HEK293T (cell line): ENCODE measurements at places on chromosomes 5 and 9.

DNA sequence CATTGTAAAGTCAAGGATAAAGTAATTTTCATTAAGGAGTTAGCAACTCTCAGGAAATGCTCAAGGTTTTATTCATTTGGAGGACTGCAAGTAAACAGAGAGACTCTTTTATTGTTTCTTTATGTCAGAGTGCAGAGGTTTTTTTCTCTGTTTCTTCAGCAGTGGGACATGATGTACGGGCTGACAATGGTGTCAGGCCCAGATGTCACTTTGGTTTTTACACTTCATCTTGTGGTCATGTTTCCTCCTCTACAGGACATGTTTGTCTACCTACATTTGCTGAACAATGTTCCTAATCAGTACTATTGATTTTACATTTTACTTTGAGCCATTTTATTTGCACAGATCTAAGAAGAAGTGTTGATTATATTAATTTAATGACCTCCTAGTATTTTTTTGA is 72.8 kb upstream of the PARP8 start:
- no peak for DNase-seq

DNA sequence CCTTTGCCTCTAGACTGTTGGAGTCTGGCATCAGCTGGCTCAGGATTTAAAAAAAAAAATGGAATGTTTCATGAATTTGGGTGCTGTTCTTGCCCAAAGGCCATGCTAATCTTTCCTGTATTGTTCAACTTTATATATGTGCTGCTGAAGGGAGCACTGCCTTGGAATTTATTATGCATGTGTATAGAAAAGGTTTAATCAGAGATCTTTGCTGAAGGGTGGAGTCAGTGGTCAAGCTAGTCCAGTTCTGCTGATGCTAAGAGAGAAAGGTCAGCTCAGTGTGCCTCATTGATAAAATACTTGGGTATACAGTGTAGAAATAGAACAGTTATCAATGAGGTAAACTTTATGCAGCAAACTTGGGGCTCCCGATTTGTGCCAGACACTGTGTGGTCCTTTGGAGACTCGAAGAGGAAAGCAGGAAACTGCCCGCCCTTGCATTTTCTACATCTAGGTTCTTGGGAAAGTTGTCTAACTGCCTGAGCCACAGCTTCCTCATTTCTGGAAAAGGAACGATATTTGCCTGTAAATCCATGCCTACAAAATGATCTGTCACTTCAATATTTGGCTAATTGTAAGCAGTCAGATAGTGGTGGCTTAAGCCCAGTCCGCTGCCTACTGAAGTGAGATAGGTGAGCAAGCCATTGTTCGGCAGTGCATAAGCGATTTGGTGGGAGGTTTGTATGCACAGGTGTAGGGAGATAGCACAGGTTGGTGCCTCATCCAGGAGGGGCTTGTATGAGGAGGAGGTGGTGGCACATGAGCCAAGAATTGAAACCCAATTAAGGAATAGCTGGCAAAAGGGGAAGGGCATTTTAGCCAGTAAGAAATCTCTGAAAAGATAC is 29.2 kb upstream of the GTF2H2C start:
- DNase-seq = no peak

GRCh38 chr5:147408980-147409379 is 100.9 kb downstream of the DPYSL3 start:
- DNase-seq = no peak

- no peak for DNase-seq
Measured at GRCh38 chr5:154230526-154230925, 40.0 kb downstream of the GALNT10 start.

DNA sequence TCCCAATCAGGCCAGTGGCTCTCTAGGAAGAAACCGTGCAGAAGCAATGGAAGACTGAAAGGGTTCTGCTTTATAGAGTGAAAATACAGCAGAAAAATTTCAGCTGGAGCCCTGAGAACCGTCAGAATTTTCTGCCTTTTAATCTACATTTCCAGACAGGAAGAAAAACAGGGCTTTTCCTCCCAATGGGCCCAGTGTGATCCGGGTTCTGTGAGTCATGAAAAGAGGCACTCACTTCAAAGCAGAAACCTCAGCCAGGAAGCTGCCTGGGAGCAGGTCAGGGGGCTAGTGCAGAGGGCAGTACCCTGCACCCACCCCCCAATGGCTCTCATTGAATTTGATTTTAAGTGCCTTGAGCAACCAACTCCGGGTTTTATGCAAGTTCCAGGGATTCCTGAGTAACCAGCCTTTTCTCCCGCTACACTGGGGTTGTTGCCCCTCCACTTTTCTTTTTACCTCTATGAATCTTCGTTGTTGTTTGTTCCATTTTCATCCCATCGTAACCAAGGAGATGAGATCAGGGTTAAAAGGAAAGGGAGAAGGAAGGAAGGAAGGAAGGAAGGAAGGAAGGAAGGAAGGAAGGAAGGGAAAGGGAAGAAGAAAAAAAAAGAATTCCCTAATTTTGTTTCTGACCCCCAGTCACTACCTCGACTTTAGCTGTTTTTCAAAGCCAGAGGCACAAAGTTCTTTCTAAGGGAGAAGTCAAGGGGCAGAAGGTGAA is 1.3 kb downstream of the BARHL1 start:
- DNase-seq = no peak

- no peak for DNase-seq
Measured at GRCh38 chr5:150172145-150172544, 5.6 kb downstream of the CDX1 start.

- DNase-seq = no peak
Measured at GRCh38 chr9:134732392-134733110, 90.9 kb downstream of the COL5A1 start.

DNA sequence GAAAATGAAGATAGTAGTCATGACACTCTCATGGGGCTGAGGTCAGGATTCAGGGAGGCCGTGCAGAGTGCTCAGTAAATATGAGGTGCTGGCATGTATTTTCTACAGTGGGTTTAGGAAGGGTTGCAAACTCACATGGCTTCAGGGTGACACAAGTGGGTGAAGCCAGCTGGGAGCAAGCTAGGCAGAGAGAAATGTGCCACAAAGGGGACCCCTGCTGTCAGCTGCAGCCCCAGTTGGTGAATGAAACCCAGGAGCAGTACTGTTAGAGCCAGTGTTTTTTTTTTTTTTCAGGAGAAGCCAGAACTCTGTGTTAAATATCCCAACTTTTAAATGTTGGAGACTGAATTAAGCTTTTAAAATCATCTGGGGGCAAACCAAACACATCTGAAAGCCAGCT is 75.3 kb downstream of the INSYN2B start:
- DNase-seq = no peak

GRCh38 chr5:1893754-1894153 is 11.0 kb upstream of the IRX4 start:
- DNase-seq = no peak

DNA sequence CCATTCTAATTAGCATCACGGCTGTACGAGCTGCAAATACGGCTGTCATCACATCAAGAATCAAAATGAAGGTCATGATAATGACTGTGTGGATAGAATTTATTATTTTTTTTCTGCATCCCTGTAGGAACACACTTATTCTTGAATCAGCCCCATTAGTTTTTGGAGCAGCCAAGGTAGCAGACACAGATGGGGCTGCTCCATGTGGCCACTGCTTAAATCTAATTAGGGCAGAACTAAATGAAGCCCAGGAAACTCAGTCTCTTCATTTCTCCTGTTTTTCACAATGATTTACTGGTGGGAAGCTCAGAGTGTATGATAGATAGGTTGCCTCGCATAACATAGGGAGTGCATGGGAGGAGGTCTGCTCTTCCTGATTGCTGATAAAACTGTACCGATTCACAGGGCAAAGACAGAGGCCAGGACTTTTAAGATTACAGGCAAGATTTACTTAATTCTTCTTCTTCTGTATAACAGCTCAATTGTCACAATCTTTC is 275.5 kb downstream of the GLIS3 start:
- no peak for DNase-seq

GRCh38 chr5:66513130-66513529 is 83.1 kb upstream of the MAST4 start:
- no peak for DNase-seq

DNA sequence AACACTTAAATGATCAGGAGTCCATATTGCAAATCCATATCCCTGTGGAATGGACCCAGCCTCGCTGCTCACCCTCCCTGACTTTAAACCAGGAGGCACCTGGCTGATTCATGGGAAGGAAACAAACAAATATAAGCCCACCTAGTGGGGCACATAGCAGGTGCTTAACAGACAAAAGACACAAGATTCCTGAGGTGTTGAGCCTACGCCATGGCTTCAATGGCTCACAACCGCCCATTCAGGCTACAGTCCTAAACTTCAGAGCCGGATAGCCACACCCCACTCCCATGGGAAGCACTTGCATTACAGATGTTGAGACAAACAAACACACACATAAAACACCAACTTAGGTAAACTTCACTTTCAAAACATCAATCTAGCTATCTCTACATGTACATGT is 359.9 kb downstream of the ICE1 start:
- no peak for DNase-seq

- DNase-seq = no peak
Measured at GRCh38 chr9:124180557-124180956, 77.2 kb upstream of the NEK6 start.

DNA sequence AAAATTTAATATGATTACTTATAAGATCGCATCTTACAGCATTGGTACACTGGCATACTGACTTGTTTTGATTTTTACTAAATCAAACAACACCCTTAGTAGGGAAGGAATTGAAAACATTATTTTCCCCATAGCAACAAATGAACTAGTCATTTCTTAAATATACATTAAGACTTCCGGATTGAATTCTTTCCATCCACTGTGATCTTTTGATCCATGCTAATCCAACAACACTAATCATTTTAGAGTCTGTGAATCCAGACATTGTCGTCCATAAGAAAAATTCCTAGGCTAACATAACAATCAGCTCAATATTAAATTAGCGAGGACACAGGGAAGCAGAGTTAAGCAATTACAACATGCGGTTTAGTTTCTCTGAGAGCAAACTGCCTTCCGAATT is 21.6 kb upstream of the ERAP1 start:
- DNase-seq = no peak

DNA sequence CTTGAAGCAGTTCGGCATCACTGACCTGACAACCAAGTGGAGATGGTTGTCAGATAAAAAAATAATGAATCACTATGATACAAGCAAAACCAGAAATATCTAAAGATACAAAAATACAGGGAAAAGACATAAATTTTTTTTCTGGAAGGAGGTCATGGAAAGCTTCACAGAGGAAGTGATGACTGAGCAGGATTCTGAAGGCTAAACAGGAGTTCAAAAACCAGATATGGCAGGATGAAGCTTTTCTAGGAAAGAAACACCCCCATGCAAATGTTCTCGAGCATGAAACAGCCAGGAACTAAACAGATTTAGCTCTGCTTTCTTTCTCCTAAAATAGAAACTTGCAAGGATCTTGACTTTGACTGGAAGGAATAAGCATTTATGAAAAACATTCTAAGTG is 60.7 kb upstream of the IFNE start:
- DNase-seq = no peak

- no peak for DNase-seq
Measured at GRCh38 chr9:98099346-98099745, 19.7 kb downstream of the TRIM14 start.

GRCh38 chr5:132446621-132447020 is 44.0 kb downstream of the IRF1 start:
- DNase-seq = no peak

GRCh38 chr5:84292000-84292642 is 92.6 kb downstream of the EDIL3 start:
- no peak for DNase-seq

- no peak for DNase-seq
Measured at GRCh38 chr5:146366904-146367303, 28.3 kb downstream of the POU4F3 start.

GRCh38 chr5:116475338-116475737 is 99.3 kb downstream of the SEMA6A start:
- DNase-seq = no peak

GRCh38 chr5:15933259-15934207 is 246.1 kb downstream of the MARCHF11 start:
- no peak for DNase-seq

- no peak for DNase-seq
Measured at GRCh38 chr5:155254399-155254798, 240.8 kb downstream of the KIF4B start.

- DNase-seq = no peak
Measured at GRCh38 chr5:154743812-154744211, 11.4 kb upstream of the LARP1 start.

- peak; percentile 65 for DNase-seq
Measured at GRCh38 chr5:36696059-36696673, 89.8 kb downstream of the SLC1A3 start.

GRCh38 chr5:107282061-107282460 is 388.7 kb downstream of the EFNA5 start:
- DNase-seq = no peak

- DNase-seq = peak; percentile 73
Measured at GRCh38 chr9:123399803-123400378, 43.9 kb downstream of the CRB2 start.

GRCh38 chr5:154999865-155000264 is 13.7 kb upstream of the KIF4B start:
- DNase-seq = no peak

GRCh38 chr9:37707748-37708147 is 45.9 kb upstream of the TRMT10B start:
- no peak for DNase-seq

GRCh38 chr9:124697326-124698200 is 73.5 kb downstream of the NR6A1 start:
- DNase-seq = no peak

- peak; percentile 82 for DNase-seq
Measured at GRCh38 chr5:178204935-178205748, 809 bp downstream of the HNRNPAB start.

- no peak for DNase-seq
Measured at GRCh38 chr9:91312717-91313325, 48.9 kb downstream of the AUH start.

GRCh38 chr9:123269281-123269680 is 895 bp upstream of the STRBP start:
- no peak for DNase-seq
